NCI-H2107 (cell line): ENCODE measurements at places on chromosomes 3 and 15.

- no peak for DNase-seq
Observed at GRCh38 chr15:70035051-70035718, 62.5 kb downstream of the TLE3 start.

DNA sequence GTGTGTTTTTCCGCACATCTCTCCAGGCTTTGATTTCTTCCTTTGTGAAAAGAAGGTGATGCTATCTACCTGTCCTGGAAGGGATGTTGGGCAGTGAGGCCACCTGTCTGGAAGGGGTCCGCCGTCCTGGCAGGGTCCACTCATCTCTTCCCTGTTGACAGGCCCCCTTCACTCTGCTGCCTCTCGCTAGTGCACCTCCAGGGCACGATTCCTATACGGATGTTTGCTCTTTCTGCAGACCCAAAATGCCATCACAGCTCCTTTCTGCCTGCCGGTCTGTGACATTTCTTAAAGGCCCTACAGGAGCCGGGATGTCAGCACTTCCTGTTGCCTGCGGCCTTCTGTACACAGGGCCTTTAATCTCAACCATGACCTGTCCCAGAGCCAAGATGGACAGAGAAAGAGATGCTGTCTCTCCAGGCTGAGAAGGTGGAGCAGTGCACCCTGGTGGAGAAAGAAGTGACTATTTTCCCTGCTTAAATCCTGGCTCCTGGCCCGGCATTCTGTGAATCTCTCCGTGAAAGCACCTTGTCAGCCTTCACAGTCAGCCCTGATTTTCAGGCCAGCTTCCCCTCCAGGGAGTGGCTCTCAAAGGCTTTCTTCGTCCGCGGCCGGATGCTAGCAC, 7.4 kb downstream of the FAM3D start:
- no peak for DNase-seq

GRCh38 chr3:115581362-115582135, 41.8 kb upstream of the GAP43 start:
- no peak for DNase-seq

DNA sequence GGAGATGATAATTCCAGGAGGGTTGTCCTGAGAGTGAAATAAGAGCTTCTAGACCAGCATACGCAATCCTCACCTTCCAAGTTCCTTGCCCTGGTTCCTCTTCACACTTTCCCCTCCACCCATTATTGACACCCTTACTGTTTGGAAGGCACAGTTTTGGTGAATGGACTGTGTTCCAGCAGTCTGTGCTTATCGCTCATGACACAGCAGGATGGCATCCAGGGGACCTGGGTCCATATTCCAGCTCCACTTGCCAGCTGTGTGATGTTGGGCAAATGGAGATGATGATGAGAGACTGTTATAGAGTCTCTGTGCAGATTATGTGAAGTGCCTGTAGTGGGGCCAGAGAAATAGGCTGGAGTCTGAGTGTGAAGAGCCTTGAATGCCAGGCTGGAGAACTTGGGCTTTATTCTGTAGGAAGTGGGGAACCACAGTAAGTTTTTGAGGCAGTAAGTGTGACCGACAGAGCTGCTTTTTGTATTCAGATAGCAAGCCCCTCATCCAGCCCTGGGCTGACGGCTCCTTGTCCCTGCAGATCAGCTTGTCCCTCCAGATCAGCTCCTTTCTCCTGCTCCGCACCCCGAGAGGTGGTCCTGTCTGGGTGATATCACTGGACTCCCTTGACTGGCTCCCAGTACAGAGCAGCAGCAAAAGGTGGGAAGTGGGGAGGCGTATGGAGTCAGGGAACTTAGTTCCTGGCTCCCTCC, 8.1 kb downstream of the KBTBD13 start:
- no peak for DNase-seq
